ENCODE measurements at places on chromosomes 3 and 15. TPM values are rescaled to one million over a fixed set of nuclear protein-coding genes. Genes with fewer than 3 reads are reported as not detected.
A peak's percentile ranks its signal among the peaks of the same experiment; 100 is the strongest.

- peak; percentile 61 for DNase-seq
Measured at GRCh38 chr15:75198560-75199356, 2.9 kb upstream of the C15orf39 start.

Gene MEX3B
- 1.2 TPM for total RNA-seq

Gene CLRN1
- not detected for total RNA-seq

DNA sequence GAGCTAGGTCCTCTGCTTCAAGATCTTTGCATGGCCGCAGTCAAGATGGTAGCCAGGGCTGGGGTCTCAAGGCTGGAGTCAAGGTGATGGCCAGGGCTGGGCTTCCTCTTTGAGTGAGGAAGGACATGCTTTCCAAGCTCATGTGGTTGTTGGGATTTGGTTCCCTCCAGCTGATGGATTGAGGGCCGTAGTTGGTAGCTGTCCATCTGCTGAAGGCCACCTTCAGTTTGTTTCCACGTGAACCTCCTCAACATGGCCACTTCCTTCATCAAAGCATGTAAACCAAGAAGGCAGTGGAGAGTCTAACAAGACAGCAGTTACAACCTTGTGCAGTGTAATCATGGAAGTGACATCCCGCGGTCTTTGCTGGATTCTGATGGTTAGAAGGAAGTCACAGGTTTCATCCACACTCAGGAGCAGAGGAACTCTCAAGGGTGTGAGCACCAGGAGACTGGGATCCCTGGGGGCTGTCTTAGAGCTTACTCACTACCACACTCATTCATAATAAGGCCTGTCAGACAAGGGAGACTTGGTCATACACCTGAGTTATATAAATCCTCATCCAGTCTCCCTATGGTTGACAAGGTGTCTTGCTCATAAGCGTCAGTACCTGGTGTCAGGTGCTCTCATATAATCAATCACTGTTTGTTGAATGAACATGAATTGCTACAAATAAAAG is 42.1 kb downstream of the ABHD5 start:
- no peak for DNase-seq

GRCh38 chr15:35827141-35827540 is 281.2 kb upstream of the DPH6 start:
- DNase-seq = no peak

GRCh38 chr15:65355173-65355987 is 22.4 kb downstream of the IGDCC3 start:
- peak; percentile 18 for DNase-seq

GRCh38 chr3:112199622-112200316 is 66.7 kb upstream of the GCSAM start:
- DNase-seq = no peak

GRCh38 chr15:86690566-86690965 is 610.9 kb downstream of the AGBL1 start:
- peak; percentile 6 for DNase-seq

DNA sequence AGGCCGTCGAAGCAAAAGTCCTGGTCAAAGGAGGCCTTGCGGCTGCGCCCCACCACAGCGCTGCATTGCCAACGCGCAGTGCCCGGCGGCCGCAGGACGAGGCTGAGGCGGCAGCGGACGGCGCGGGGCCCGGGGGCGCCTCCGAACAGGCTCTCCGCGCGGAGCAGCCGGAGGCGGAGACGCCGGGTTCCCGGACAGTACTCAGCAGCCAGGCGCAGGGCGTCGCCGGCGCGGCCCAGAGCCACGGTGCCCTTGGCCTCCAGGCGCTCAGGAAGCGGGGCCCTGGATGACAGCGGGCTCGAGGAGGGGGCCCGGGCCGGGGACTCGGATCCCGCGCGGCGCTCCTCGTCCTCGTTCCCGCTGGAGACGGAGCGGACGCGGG is 1.1 kb downstream of the C2CD4B start:
- DNase-seq = peak; percentile 34
